Astrocyte (in vitro differentiated cells and primary cell): ENCODE measurements at places on chromosomes 2 and 18. TPM values are rescaled to one million over a fixed set of nuclear protein-coding genes. Genes with fewer than 3 reads are reported as not detected.

TFPI gene
- total RNA-seq: 52.9 and 56.6 TPM in 2 replicates

MOGAT1 gene
- total RNA-seq: not detected in 2 replicates

DCDC2C gene
- total RNA-seq: not detected in 2 replicates

ARHGEF4 gene
- total RNA-seq: 3.3 and 4.8 TPM in 2 replicates

FER1L5 gene
- 0.16 and 0.19 TPM in 2 replicates for total RNA-seq

UGT1A10 gene
- total RNA-seq: not detected in 2 replicates

METTL5 gene
- 52.3 and 55.7 TPM in 2 replicates for total RNA-seq

CHRNG gene
- total RNA-seq: not detected in 2 replicates

UGT1A5 gene
- not detected in 2 replicates for total RNA-seq

DNA sequence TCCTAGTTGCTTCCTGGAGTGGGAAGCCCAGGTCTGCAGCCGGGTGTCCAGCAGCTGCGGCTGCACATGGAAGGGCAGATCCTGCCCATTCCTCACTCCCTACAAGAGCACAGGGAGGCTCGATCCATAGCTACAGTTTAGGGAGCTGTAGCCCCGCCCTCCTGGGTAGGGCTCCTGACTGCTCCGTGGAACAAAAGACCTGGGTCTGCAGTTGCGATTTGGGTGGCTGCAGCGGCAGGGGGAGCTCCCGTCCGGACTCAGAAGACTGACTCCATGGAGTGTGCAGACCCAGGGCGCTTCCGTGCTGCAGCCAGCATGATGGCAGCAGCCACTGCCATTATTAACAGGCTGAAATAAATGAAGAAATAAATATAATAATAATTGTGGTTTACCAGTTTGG, 157.3 kb downstream of the CTNNA2 start:
- no peak for DNase-seq

DNA sequence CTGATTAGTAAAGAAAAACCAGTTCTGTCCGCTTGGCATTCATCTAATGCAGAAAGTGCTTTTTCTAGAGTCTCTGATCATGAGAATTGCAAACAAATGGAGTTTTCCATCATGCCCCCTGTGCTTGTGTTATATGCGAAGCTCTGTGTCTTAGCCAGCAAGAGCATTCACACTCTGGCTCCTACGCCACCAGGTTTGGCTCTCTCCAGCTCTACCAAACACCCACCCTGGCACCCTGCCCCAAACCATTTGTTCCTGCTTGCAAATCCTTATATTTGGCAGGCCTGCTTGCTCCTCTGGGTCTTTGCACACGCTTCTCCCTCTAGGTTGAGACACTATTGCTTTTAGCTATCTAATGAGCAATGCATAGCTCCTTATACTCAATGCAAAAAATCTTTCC, 204.1 kb upstream of the CYRIA start:
- no peak for DNase-seq

GRCh38 chr2:181419129-181419855, 37.9 kb upstream of the ITGA4 start:
- no peak for DNase-seq

DNA sequence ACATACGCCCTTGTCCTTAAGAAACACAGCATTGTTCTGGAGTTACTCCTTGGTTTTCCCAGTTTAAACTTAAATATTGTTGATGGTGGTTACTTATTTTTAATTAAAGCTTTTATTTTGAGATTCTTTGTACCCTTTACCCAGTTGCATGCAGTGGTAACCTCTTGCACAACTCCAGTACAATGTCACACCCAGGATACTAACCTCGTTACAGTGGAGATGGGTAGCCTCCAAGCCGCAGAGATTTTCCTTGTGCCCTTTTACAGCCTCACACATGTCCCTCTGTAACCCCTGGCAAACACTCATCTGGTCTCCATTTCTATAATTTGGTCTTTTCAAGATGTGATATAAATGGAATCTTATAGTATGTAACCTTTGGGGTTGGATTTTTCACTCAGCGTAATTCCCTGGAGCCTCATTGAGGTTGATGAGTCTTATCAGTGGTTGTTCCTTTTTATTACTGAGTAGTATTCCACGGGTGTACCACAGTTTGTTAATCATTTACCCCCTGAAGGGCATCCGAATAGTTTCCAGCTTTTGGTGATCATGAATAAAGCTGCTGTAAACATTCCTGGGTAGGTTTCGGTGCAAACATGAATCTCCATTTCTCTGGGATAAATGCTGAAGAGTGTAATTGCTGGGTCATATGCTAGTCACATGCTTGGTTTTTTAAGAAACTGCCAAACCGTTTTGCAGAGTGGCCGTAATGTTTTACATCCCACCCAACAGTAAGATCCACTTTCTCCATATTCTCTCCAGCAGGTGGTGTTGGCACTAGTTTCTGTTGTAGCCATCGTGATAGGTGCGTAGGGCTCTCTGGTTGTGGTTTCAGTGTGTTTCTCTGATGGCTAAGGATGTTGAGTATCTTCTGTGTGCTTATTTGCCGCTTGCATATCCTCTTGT, 68.6 kb downstream of the DGKD start:
- no peak for DNase-seq

GRCh38 chr2:232538671-232539070, 821 bp upstream of the CHRNG start:
- no peak for DNase-seq

- no peak for DNase-seq
Measured at GRCh38 chr18:9547782-9548181, 66.6 kb downstream of the PPP4R1 start.

GRCh38 chr2:46569061-46569560, 89.7 kb downstream of the TMEM247 start:
- DNase-seq: peak; percentile 77

- DNase-seq: peak; percentile 12
Measured at GRCh38 chr2:113755035-113755834, 1.2 kb downstream of the SLC35F5 start.

- DNase-seq: no peak
Measured at GRCh38 chr2:205586626-205587025, 95.7 kb upstream of the NRP2 start.

GRCh38 chr18:49285627-49286026, 174.8 kb downstream of the DYM start:
- DNase-seq: no peak

DNA sequence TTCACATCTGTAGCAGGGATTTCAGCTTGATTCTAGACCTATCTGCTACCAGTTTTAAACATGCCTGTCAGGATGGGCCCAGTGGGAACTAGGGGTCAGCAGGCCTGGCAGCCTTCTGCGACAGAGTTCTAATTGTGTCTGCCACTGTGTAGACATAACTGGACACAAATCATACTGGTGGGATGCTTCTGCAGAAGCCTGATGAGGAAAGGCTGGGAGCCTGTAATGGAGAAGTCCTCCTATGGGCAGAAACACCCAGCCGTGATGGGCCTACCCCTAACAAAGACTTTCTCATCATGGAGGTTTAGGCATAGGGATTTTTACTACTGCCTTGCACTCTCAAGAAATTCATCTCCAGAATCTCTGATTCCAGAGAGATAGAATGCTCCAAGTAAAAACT, 166.9 kb downstream of the PDE11A start:
- DNase-seq: no peak

DNA sequence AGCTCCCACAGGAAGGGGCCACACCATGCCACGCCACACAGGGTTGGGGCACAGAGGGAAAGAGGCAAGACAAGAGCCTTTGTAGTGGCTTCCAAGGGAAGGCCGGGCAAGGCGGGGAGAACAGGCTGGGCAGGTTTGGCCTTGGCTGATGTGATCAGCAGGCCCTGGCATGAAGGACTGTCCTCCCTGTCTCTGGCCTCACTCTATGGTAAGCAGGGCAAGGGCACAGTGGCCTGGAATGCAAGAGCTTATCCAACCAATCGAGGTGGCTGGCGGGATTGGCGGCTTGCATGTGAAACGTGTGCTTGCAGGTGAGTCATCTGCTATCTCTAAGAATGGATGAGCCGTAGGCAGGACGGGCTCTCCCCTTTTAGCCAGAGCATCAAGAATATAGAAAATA, 6.4 kb upstream of the ATP9B start:
- DNase-seq: no peak

GRCh38 chr2:53475766-53476165, 291.8 kb upstream of the CHAC2 start:
- no peak for DNase-seq

GRCh38 chr2:188383158-188383557, 91.5 kb downstream of the GULP1 start:
- DNase-seq: no peak

- DNase-seq: no peak
Measured at GRCh38 chr2:199680482-199680881, 170.5 kb downstream of the FTCDNL1 start.

- no peak for DNase-seq
Measured at GRCh38 chr2:187573722-187574121, 19.5 kb upstream of the TFPI start.

DNA sequence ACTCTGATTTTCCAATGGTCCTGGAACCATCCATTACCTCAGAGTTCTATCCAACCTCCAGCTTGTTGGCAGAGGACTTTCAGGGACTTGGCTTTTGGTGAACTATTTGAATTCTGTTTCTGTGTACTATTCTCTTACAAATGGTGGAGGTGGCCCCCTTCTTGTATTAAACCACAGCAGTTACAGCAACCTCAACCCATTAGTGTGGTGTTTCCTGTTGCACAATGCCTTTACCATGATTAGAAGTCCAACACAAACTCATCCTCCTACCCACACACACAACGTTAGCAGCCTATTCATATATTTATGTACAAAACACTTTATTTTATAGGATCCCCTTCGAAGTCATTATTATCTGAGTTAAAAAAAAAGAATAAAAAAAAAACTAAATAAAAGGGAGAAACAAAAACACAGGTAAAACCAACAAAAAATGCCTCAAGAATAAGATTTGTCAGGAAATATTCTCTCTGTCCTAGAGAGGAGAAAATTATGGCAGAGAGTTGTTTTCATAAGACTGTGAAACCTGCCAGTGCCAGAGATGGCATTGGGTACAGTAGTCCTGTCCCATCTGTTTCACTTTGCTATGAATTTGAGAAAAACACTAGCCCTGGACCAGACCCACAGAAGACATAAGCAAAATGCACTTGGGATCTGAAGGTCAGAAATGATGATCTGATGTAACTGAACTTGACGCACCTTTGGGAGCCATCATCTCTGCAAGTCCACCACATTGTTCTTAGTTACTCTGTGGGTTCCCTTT, 1896.0 kb upstream of the PIK3C3 start:
- no peak for DNase-seq

DNA sequence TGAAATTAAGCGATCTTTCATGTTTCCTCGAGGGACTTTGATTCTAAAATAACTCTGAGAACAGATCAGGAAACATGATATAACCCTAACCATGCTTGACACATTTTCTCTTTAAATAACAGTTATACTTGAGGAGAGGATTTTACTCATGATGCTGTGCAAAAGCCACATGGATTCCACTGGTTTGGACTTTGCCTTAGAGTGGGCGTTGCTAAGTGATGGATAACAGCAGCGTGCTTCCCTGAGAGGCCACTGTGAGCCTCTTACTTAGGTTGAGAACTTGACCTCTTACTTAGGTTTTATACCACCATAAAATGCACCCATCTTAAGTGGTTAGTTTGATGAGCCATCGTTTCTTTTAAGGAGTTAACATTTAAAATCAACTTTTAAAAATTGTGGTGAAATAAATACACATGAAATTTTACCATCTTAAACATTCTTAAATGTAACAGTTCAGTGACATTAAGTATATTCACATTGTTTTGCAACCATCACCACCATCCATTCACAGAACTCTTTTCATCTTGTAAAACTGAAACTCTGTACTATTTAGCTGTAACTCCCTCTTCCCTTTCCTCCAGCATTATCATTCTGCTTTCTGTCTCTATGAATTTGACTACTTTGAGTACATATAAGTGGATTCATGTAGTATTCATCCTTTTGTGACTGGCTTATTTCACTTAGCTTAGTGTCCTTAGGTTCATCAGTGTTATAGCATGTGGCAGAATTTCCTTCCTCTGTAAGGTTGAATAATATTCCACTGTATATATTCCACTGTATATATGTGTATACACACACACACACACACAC, 22.6 kb downstream of the ANXA4 start:
- DNase-seq: peak; percentile 49
